Nucleus accumbens (tissue), 56 donors: ENCODE measurements at places on chromosomes 2 and 18.

DNA sequence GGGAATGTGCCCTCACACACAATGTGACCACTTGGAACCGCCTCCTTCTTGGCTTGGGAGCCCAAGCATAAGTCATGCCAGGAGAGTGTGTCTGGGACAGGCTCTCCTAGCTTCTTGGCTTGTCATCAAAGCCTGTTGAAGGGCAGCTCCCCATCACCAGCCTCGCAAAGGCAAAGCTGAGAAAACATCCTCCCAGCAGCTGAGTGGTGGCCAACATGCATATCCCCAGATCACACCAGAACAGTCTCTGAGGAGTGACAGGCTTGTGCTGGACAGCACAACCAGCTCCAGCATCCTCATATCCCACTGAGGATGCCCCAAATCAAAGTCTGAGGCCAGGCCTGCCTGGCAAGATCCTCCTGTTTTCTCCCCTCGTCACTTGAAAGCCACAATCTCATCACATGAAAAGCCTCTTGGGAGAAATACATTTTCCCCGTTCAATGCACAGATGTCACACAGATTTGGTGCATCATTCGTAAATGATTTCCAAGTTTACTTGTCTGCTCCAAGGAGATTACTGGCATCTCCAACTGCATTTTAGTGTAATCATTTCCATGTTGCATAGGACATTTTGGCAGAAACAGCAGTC lies 269.3 kb downstream of the TTC32 start:
- DNase-seq: no peak

DNA sequence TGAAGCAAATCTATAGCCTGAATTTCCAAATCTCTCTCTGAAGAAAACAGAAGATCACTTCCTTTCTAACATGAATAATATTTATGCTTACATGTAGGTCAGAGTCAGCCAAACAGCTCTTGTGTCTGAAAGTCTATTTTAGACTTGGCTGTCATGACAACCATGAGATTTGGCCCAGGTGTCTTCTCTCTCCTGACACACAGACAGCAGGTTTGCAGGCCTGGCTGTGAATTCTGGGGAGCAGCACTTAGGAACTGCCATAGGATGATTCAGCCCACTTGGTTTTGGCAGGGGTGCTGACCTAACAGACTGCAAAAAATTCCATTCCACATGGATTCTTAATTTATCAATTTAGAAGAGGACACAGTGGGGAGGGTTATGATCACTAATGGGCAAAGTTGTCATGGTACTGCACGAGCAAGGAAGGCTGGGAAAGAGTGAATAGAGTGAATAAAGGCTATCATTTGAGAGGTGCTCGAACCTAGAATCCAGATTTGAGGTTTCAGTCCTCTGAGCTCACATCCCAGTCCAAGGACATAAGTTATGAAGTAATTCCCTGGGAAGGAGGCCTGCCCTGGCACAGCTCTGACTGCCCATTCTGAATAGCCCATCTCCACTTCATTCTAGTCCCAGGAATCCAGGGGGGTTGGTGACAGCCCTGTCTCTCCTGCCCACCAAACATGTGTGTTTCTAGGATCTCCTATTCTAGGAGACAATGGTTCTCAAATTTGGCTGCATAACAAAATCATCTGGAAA lies 453.9 kb upstream of the TRIB2 start:
- DNase-seq: no peak

DNA sequence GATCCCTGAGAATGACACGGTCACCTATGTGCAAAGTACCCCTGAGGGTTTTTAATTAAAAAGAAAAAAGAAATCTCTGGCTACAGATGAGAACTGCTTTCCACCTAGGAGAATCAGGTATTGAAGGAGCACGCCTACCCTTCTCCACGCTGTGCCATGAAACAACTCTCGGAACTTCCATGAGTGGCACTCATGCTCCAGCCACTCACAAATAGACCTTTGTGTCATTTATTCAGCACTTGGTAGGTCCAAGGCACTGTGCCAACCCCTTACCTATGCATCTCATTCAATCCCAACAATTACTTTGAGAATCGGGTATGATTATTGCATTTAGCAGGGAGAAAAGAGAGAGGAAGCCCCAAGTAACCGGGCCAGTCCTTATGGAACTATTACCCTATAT lies 44.9 kb upstream of the TTC39C start:
- no peak for DNase-seq

GRCh38 chr2:239309398-239310245 lies 91.2 kb downstream of the HDAC4 start:
- DNase-seq: no peak

GRCh38 chr2:229752970-229753729 lies 38.8 kb upstream of the DNER start:
- DNase-seq: no peak

GRCh38 chr2:46101557-46102220 lies 195.5 kb upstream of the EPAS1 start:
- no peak for DNase-seq

GRCh38 chr2:150473767-150474166 lies 13.7 kb downstream of the RND3 start:
- DNase-seq: no peak

DNA sequence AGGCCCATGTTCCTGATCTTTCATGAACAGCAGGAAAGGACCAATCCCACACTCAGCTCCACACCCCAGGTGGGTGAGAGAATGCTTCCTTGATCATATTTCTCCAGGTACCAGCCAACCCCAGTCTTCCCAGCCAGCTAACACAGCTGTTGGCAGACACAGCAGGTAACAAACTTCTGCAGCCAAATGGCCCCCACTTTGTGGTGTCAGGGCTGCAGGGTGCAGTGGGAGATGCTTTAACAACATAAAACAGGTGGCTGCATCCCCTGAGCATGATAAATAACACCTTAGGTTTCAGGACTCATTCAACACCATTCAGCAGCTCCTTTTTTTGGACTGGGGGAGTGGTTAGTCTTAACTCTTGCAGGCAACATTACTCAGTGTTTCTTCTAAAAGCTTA lies 76.7 kb upstream of the ACAA2 start:
- no peak for DNase-seq

GRCh38 chr2:123179526-123179925 lies 845.6 kb upstream of the CNTNAP5 start:
- no peak for DNase-seq

DNA sequence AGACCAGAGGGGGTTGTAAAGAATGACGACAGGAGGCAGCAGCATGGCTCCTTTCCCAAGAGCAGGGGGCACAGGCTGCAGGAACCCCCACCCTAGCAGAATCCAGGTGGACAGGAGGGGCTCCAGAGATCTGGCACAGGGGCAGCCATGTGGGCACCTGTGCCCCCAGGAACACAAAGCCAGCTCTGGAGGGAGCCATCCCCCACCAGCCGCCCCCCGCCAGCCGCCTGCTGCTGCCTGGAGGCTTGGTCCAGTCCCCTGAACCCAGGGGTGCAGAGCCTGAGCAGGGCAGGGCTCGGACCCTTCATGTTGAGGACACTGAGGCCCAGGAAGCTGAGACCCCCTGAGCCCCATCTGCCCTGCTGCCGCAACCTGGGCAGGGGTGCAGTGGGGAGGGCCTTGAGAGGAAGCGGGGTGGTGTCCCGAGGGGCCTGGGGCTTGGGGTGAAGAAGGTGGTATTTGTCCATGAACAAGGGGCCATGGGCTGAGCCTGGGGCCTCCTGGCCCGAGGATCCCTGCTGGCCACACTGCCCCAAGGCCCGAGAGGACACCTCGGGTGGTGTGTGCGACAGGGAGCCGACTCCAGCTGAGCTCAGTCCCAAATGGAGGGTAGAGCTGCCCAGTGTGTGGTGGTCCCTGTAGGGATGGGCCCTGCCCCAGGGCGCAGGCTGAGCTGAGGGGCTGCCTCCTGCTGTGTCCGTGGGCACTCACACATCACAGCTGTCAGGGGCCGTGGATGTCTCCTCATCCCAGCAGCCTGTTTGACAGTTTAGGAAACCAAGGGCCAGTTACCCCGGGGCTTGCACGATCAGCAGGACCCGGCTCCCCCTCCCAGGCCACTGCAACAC lies 39.8 kb upstream of the SNED1 start:
- no peak for DNase-seq

DNA sequence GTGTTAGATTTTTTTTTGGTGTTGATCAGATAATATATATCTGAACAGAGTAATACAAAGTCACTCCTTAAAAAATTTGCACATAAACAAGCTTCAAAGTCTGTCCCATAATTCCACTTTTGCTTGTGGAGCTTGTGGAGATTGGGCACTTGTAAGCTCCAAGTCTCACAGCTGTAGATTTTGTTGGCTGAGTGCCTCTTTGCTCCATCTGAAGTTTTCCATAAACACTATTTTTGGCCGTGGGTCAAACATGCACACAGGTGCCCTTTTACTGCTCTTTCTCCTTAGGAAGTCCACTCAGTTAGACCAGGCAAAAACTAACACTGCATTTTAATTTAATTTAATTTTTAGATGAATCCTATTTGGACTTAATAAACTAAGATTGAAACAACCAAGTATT lies 3.6 kb upstream of the KCNJ13 start:
- DNase-seq: no peak

DNA sequence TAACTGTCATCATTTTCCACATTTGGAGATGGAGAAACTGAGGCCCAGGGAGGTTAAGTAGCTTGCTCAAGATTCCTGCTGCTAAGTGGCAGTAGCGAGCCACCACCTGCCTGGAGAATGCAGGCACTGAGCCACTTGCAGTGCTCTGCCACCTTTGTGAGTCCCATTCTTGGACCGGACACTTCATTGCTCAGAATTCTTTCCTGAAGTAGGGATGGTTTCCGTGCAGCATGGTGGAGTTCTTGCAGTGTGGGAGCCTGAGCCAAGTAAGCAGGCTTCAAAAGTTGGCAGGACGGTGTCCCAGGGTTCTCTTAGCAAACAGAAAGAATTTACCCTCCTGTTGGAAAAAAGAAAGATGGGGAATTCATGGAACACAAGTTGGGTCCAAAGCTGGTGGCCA lies 115.0 kb upstream of the MMADHC start:
- DNase-seq: no peak

DNA sequence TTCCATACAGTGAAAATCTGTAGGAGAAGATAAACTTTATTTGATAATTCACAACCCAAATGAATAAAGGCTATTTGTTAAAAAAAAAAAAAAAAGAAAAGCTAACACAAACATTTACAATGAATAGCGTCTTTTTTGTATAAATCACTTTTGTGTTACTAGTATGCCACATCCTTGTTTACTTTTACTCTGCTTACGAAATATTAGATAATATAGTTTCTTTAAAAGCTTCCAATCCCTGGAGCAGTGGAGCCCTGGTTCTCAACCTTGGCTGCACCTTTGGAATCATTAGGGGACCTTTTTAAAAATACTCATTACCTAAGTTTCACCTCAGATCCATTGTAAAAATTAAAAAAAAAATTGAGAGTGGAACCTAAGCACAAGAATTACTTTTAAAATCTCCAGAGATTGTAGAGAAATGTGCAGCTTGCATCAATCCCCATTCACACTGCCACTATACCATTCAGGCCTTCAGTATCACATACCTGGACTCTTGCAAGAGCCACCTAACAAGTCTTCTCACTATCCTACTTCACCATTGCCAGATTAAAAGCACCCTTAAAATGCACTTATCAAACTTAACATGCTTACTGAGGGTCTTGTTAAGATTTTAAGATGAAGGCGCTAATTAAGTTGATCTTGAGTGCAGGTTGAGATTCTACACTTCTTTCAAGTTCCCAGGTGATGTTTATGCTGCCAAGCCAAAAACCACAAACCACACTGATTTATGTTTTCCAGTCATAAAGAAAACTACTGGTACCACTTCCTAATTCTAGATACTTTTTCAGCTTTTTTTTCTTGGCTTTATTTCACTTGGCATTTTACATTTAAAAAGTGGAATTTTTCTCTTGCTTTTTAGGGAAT lies 59.7 kb upstream of the ZC3H15 start:
- no peak for DNase-seq

GRCh38 chr2:101341901-101342624 lies 33.6 kb upstream of the RNF149 start:
- peak; percentile 57 for DNase-seq

- no peak for DNase-seq
Observed at GRCh38 chr2:67645280-67646138, 248.4 kb downstream of the ETAA1 start.

- no peak for DNase-seq
Observed at GRCh38 chr2:234322766-234323465, 174.0 kb downstream of the ARL4C start.

DNA sequence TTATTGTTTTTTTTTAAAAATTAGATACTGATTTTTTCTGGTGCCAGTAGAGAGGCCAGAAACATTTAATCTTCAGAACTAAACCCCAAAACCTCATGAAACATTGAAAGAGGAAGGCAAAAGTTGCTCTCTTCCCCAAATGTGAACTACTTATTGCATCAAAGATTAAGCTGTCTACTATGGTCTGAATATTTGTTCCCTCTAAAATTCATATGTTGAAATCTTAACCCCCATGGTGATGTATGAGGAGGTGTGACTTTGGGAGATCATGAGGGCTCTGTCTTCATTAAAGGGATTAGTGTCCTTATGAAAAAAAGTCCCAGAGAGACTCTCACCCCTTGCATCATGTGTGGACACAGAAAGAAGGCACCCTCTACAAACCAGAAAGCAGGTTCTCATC lies 28.2 kb upstream of the SLC8A1 start:
- no peak for DNase-seq

DNA sequence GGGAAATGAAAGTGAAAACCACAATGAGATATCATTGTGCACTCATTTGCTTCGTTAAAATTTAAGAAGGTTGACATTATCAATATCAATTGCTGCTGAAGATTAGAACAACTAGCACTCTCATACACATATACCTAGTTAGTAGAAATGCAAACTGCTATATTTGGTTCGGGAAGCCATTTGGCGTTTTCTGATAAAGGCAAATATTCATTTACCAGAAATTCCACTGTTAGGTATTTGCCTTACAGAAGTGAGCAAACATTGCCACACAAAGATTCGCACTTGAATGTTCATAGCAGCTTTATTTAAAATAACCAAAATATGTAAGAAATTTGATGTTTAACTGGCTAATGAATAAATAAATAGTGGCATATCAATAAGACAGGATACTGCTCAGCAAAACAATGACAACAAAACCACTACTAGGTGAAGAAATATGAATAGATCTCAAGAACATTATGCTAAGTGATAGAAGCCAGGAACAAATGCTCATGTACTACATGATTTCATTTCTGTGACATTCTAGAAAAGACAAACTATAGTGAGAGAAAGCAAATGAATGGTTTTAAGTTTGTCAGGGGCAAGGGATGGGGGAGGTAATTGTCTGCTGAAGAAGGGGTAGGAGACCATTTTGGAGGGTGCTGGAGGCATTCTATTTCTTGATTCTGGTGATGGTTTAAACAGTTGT lies 387.8 kb downstream of the PTH2R start:
- no peak for DNase-seq

- DNase-seq: no peak
Observed at GRCh38 chr18:22872900-22873537, 60.1 kb upstream of the RBBP8 start.

DNA sequence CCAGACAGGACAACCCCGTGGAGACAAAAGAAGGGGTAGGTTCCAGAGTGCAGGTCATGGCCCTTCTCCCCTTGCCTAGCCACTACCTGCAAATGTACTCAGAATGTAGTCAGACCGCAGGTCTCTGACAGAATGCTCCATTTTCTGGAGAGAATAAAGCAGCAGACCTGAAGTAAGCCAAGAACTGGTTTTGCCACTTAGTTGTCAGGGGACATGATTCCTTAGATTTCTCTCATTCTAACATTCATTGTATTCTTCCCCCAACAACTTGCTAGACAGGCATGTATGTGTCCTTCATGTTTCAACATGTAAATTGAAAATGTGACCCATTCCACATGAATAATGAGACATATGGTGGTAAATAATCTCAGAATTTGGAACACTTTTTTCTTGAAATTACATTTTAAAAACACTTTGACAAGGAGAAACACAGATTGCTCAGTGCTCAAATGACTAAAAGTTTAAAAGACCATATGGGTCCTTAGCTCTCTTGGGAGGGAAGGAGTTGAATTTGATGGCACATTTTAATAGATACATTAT lies 142.4 kb downstream of the CCBE1 start:
- DNase-seq: no peak
